ENCODE measurements at places on chromosomes 7 and 10.

GRCh38 chr10:130453721-130454542, 317.7 kb downstream of the GLRX3 start:
- DNase-seq: no peak

DNA sequence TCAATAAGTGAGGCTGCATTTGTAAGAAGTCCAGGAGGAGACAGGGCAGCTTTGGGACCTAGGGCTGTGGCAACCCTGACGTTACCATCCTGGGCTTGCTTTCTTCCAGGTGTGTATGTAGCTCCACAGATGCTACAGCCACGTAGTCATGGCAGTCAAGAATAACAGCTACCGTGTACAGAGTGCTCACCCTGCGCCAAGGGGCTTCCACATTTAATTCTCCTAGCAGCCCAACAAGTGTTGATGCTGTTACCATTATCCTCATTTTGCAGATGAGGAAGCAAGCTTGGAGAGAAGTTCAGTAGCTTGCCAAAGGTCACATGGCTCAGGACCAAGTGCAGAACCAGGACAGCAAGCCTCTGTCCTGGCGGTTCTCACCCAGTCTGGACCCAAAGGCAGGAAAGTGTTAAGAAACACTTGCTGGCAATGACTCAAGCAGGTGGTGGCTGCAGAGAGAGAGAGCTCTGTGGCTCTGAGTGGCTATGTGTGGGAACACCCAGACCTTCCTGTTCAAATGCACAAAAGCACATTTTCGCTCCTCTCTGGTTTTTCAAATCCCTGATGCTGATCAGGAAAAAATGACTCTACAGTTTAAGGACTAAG, 89.8 kb downstream of the CREM start:
- no peak for DNase-seq

DNA sequence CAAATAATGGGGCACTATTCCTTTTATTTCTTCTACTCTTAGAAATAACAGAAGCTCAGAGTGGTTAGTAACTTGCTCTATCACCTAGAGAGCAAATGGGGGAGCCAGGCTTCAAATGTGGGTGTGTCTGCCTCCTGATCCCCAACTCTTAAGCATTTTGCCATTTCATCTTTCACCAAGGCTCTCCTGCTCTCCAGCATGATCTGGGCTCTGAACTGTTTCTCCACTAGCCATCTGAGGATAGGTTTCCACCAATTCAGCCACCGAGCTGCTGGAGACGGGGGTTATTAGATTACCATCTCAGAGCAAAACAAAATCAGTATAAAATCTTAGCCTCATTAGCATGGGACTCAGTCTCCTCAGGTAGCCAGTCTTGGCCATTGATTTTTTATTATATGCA, 20.2 kb upstream of the VAX1 start:
- no peak for DNase-seq

DNA sequence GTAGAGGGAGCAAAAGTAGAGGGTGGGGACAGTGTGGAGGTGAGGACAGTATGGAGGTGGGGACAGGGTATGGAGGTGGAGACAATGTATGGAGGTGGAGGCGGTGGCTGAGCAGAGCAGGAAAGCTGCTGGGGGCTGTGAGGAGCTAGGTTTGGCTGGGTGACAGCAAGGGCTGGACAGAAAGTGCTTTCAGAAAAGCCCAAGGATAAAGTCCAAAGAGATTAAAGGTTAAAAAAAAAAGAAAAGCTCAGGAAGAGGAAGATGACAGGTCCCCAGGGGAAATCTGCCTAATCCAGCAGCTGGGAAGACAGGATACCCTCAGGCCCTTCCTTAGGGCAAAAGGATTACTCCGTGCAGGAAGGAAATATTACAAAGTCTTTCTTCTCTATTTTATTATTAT, 32.1 kb upstream of the PFKFB3 start:
- no peak for DNase-seq

DNA sequence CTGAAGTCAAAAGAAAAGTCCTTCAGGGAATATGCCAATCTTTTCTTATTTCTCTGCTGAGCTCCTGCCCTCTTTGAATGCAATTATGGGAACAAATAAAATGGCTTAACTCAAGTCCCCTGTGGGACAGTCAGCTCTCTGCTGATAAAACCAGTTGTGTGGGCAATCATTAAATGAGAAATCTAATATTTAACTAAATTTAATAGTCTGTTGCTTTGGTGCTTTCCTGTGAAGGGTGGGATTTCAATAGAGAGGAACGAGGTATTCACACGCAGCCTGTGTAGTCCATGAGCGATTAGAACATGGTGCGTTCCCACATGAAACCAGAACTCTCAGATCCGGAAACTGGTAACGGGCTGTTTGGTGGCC, 138.4 kb downstream of the PAXIP1 start:
- no peak for DNase-seq

- no peak for DNase-seq
Observed at GRCh38 chr10:94423627-94424026, 21.3 kb downstream of the TBC1D12 start.
